BJ (cell line): ENCODE measurements at places on chromosomes 16 and 17.

- DNase-seq = no peak
These were observed 239.1 kb upstream of the TOX3 start for GRCh38 chr16:52786091-52786490.

DNA sequence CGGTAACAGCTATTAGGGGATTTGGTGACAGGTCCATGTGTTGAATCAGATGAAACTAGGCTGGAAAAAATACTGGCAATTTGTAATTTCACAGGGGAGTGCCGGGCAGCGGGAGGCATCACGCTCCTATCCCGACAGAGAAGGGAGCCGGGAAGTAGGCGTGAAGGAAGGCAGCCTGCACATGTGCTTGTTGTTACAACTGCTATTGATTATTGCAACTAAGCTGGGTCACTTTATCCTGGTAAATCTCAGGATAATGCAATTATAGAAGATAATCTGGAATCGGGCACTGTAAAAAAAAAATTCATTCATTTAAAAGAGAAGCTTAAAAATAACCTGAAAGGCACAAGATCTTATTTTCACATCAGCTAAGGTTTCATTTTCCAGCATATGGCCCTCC, 180.6 kb downstream of the FOXL1 start:
- DNase-seq = no peak

DNA sequence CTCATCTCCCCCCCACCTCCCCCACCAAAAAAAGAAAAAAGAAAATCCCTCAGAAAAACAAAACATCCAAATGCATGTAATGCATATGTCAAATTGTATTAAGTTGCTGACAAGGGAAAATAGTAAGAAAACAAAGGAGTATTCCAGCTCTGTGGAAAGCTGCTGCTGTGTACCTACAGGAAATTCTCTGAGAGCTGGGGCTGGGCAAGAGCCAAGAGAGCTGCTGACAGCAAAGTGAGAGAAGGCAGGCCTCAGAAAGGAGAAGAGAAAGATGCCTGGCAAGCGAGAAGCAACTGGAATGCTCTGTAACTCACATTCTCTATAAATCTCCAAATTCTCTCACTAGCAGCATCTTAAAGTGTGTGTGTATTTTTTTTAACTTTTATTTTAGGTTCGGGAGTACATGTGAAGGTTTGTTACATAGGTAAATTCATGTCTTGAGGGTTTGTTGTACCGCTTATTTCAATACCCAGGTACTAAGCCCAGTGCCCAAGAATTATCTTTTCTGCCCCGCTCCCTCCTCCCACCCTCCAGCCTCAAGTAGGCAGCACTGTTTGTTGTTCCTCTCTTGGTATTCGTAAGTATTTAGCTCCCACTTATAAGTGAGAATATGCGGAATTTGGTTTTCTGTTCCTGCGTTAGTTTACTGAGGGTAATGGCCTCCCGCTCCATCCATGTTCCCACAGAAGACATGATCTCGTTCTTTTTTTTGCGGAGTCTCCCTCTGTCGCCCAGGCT, 24.4 kb downstream of the CNTROB start:
- DNase-seq = no peak

GRCh38 chr16:35215287-35215686, 1755.9 kb downstream of the TP53TG3F start:
- DNase-seq = no peak

- no peak for DNase-seq
These were observed 35.7 kb upstream of the CCL2 start for GRCh38 chr17:34219405-34219804.

GRCh38 chr16:56974549-56975300, 13.0 kb downstream of the CETP start:
- DNase-seq = no peak

GRCh38 chr16:85751698-85752501, 1.0 kb upstream of the C16orf74 start:
- DNase-seq = no peak

DNA sequence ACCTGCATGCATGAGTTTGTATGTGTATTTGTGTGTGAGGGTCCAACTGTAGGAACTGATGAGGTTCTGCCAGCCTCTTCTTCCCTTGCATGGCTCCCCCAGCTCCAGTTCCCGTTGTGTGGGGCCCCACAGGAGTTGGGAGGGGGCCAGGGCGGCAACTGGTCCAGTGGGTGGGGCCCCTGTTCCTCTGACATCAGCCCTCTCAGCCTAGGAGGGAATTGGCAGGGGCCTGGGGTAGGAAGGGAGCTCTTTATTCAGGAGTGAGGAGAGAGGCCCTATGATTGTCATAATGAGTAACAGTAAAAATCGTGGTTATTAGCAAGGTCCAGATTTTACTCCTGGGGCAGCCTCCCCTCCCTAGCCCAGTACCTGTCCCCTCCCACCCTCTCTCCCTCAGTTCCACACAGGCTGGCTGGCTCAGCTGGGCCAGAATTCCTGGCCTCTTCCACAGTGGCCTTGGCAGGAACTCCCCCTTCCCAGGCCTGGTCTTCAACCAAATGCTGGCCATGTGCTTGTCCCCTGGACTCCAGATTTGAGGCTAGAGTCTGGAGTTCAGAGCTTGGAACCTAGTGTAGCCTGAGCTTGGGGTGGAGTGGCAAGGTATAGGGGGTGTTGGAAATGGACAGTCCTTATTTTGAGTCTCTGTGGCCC, 18.9 kb downstream of the RARA start:
- DNase-seq = no peak

DNA sequence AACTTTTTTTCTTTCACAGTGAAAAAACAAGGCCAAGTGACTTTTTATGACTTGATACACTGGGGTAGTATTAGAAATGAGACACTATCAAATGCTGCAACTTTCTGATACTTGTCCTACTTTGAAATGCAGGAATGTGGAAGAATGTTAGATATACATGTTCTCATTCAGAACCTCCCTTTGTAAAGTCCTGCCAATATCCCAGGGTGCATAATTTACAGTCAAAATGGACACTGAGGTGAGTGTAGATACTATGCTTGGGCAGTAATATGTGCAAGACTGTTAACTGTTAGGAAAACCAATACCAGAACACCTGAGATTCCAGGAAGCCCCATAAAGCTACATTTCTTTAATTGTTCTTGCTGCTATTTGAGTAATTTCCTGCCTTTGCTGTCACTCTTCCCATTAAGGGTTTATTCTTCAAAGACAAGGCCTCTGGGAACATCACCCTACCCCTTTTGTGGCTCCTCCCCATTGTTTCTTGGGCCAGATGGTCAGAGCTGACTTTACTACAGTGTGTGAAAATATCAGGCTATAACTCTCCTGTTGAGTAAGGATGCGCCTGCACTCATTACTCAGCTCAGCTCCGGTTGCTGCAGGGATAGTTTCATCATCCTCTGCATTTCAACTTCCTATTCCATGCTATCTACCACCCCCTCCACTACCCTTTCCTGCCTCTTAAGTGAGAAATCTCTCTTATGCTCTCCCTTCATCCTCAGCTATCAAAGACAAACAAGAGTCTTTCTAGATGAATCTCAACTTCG, 48.7 kb downstream of the TMEM100 start:
- no peak for DNase-seq

- DNase-seq = no peak
These were observed 4.3 kb upstream of the AKAP1 start for GRCh38 chr17:57080718-57081117.
